ENCODE measurements at places on chromosomes 5 and 9. TPM values are rescaled to one million over a fixed set of nuclear protein-coding genes. Genes with fewer than 3 reads are reported as not detected.

The IPO11 gene
- total RNA-seq: 40.0 TPM

The FSD1L gene
- 2.9 TPM for total RNA-seq

DNA sequence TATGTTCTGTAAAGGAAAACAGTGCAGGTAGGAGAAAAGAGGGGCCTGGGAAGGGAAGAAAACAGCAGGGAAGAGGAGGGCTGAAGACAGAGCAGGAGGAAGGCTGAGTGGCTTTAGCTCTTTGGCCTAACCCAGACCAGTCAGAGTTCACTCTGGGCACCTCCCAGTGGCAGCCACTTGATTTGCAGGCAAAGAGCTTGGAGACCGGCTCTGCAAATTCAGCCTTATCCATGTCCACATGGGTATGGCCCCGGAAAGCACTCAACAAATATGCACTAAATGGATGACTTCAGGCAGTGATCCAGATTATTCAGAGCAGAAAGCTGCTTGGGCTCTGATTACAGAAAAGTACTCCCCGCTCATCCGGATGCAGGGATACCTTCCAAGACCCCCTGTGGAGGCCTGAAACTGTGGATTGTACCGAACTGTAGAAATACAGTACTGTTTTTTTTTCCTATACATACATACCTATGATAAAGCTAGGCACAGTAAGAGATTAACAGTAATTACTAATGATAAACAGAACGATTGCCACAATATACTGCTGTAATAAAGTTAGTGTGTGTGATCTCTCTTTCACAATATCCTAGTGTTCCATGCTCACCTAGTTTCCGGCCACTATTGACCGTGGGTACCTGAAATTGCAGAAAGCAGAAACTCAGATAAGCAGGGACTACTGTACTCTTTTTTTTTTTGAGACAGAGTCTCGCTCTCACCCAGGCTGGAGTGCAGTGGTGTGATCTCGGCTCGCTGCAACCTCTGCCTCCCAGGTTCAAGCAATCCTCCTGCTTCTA lies 4.6 kb upstream of the RNU6ATAC start:
- no peak for DNase-seq

- DNase-seq: no peak
These were observed 281.0 kb downstream of the CETN3 start for GRCh38 chr5:90128551-90128950.

DNA sequence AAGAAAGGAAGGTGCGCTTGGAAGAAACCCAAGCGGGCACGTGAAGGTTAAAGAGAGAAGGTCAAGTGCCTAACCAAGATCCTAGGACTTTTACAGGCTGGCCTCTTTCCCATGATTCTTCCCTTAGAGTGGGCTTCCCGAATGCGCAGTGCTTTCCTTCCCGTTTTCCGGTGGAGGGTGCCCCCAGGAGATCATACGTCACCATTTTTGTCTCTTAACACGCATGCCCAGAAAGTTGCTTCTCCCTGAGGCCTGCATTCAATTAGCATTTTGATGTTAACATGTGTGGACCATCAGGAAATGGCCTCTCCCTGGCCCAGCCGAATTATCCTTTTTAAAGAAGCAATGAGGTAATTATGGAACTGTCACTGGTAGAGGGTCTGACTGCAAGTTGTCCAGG lies 1.9 kb upstream of the RUSC2 start:
- no peak for DNase-seq

- no peak for DNase-seq
These were observed 197.0 kb upstream of the SEMA6A start for GRCh38 chr5:116771466-116772151.

- DNase-seq: no peak
These were observed 119.5 kb downstream of the GRIA1 start for GRCh38 chr5:153610009-153610408.

GRCh38 chr5:143721925-143722324 lies 90.0 kb upstream of the HMHB1 start:
- no peak for DNase-seq

DNA sequence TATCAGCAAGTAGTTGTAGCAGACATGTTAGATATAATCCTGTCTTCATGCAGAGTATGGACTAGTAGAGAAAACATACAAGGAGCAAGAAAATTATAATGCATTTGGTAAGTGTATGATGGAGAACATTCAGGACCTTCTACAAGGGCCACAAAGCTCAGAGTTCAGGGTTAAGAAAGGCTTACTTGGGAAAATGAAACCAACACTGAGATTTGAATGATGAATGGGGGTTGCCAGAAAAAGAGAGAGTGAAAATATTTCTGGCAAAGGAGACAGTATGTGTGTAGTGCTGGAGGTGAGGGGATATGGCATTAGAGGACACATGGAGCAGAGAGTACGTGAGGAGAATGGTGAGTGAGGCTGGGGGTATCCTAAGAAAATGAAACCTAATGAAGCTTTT lies 169.8 kb upstream of the STK32A start:
- no peak for DNase-seq

Data from IMR-90 (cell line).